Spleen (tissue), 13 donors: ENCODE measurements at places on chromosomes 5 and 9. TPM values are rescaled to one million over a fixed set of nuclear protein-coding genes. Genes with fewer than 3 reads are reported as not detected.

- no peak for DNase-seq
Measured at GRCh38 chr5:167797933-167798332, 493.5 kb upstream of the WWC1 start.

DNA sequence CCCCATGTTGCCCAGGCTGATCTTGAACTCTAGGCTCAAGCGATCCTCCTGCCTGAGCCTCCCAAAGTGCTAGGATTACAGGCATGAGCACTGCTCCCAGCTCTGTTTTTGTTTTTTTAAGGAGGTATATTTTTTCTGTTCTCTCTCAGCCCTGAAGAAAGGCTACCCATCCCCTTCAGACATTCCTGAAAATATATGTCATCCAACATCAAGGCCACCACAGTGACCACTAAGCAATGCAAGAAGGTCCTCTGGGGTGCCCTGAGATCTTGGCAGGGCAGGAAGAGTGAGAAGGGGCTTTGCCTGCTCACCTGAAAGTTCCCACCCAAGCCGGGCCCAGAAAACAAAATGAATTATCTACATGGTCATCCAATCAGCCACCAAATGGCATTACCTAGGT, 47.8 kb upstream of the IL17B start:
- no peak for DNase-seq

GRCh38 chr9:37036776-37037502, 2.9 kb upstream of the PAX5 start:
- peak; percentile 91 for DNase-seq

DNA sequence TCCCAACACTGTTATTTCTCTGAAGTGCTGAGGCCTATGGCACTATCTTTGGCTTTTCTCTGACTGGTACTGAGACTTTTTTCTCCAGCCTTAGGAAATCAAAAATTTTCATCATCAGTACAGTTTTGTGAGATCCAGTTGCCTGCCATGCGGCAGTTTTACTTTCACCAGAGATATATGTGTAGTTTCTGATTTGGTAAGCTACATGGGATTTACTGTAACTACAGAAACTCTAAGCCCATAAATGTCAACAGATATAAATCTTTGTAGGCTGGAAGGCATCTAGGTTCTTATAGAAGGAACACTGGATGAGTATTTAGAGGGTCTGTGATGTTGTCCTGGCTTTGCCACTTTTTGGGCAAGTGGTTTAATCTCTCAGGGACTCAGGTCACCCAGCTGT, 69.0 kb downstream of the DOCK2 start:
- no peak for DNase-seq

- DNase-seq, result no peak
Measured at GRCh38 chr9:127614961-127615360, 2.9 kb downstream of the STXBP1 start.

- DNase-seq, result no peak
Measured at GRCh38 chr5:43561356-43561755, 4.5 kb upstream of the PAIP1 start.

PKN3 gene
- total RNA-seq, result 12.6 TPM

CARD6 gene
- total RNA-seq, result 37.0 TPM

SHOC1 gene
- total RNA-seq, result not detected
